ENCODE measurements at places on chromosomes 4 and X. TPM values are rescaled to one million over a fixed set of nuclear protein-coding genes. Genes with fewer than 3 reads are reported as not detected.

DNA sequence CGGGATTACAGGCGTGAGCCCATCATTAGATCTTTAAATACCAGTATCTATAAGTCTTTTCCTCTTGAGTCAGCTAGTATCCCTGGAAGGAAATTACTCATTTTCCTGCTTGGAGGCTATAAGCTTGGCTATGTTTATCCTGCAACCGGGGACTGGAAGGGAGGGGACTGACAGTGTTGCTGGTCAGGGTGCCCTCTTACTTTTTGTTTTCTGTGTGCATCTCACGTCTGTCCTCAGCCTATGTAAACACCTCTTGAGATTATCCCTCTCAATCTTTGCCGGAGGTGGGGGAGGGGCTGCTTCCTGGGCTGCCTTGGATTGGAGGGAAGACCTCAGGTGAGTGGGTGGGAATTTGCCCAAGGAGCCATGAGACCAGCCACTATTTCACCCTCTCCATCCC, 37.0 kb downstream of the HTT start:
- DNase-seq: no peak

GRCh38 chr4:1356181-1356998, 9.4 kb downstream of the UVSSA start:
- DNase-seq: peak; percentile 85

Gene HTR2C
- total RNA-seq: not detected

Gene DCHS2
- not detected for total RNA-seq

GRCh38 chr4:99856166-99856565, 38.1 kb downstream of the LAMTOR3 start:
- DNase-seq: no peak

Gene CLTRN
- total RNA-seq: 0.70 TPM

DNA sequence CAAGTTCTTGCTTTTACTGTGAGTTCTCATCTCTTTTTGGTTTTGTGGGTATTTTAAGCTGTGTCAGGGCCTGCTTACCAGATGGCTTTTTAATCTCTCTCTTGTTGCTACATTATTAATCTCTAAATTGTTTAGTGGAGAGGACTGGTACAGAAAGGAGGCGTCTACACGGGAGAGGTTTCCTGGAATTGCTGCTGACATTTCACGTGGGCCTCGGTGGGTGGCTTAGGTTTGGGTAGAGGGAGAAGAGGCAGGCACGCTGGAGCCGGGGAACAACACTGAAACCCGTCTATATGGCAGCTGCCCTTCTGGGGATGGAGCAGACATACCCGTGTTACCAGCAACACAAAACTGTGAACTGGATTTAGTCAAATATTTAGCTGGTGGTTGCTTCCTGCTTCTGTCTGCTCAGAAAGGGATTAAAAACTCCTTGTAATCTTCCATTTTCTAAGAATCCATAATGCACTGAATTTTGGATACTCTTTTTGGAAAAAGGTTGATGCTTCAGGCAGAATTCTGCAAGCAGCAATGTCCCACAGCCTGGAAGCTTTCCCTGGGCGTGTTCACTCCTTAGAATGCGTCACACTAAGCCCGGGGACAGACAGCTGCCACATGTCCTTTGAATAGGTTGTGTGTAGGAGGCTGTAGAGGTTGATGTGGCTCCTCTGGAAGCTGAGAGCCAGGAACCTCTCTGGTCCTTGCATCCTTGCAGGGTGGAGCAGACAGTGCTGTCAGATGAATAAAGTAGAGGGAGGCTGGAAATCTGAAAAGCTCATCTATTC, 199.8 kb upstream of the GATB start:
- DNase-seq: no peak

GRCh38 chr4:152860046-152860445, 76.1 kb upstream of the FHDC1 start:
- DNase-seq: no peak

- no peak for DNase-seq
These were observed 64.0 kb downstream of the ACOX3 start for GRCh38 chr4:8376361-8377102.

Gene SPARCL1
- total RNA-seq: 500 TPM

Gene USP26
- total RNA-seq: not detected

Gene SOWAHB
- not detected for total RNA-seq

- no peak for DNase-seq
These were observed 1291.9 kb upstream of the TENM3 start for GRCh38 chr4:180951312-180951711.

DNA sequence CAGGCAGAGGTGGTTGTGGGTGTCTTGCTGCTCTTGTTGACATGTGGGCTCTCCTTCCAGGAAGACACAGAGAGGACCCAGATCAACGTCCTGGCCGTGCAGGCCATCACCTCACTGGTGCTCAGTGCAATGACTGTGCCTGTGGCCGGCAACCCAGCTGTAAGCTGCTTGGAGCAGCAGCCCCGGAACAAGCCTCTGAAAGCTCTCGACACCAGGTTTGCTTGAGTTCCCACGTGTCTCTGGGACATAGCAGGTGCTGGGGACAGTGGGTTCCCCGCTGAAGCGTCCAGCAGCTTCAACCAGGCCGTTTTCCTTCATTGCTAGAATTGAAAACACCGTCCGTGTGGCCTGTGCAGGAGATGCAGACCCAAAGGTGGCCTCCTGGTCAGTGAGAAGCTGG, 25.6 kb upstream of the MSANTD1 start:
- DNase-seq: peak; percentile 45

Gene ARHGEF6
- 40.2 TPM for total RNA-seq

GRCh38 chr4:26452565-26453531, 37.4 kb downstream of the CCKAR start:
- no peak for DNase-seq

Gene PCSK1N
- not detected for total RNA-seq
